Endothelial cell of coronary artery (primary cell): ENCODE measurements at places on chromosomes 6 and 20. TPM values are rescaled to one million over a fixed set of nuclear protein-coding genes. Genes with fewer than 3 reads are reported as not detected.

The DACT2 gene
- not detected in 2 replicates for total RNA-seq

The SIM1 gene
- total RNA-seq: under 0.01 TPM in 2 replicates

The ETV7 gene
- total RNA-seq: 0.27 and 0.47 TPM in 2 replicates

The SLC16A10 gene
- total RNA-seq: not detected in 2 replicates

The SYTL3 gene
- 0.99 and 2.6 TPM in 2 replicates for total RNA-seq

The RBM24 gene
- 0.85 and 3.3 TPM in 2 replicates for total RNA-seq

The C20orf144 gene
- total RNA-seq: 0.09 TPM in 2 replicates

The MLN gene
- not detected in 2 replicates for total RNA-seq

The GLP1R gene
- total RNA-seq: not detected in 2 replicates

The HLA-DQA1 gene
- not detected in 2 replicates for total RNA-seq

The PNPLA1 gene
- not detected in 2 replicates for total RNA-seq

The ALDH8A1 gene
- total RNA-seq: 0.18 and 0.38 TPM in 2 replicates

The KCNK16 gene
- total RNA-seq: not detected in 2 replicates

The CYP24A1 gene
- total RNA-seq: not detected in 2 replicates

The SPATA2 gene
- total RNA-seq: 0.99 and 1.6 TPM in 2 replicates

The LY6G6D gene
- not detected in 2 replicates for total RNA-seq

The PTK7 gene
- 15.3 and 24.6 TPM in 2 replicates for total RNA-seq

The ZNF831 gene
- not detected in 2 replicates for total RNA-seq

The TRAPPC3L gene
- 0.09 TPM in 2 replicates for total RNA-seq

The SMOC2 gene
- not detected in 2 replicates for total RNA-seq

The RTEL1 gene
- 10.0 and 13.1 TPM in 2 replicates for total RNA-seq

The SNAI1 gene
- 1.5 and 2.9 TPM in 2 replicates for total RNA-seq

The CMTR1 gene
- 26.6 and 32.4 TPM in 2 replicates for total RNA-seq

The ANKRD66 gene
- not detected in 2 replicates for total RNA-seq

The PKIB gene
- total RNA-seq: not detected in 2 replicates

The BCAS1 gene
- total RNA-seq: under 0.01 TPM in 1 of 2 replicates, not detected in the other

The DEFB132 gene
- not detected in 2 replicates for total RNA-seq

The ADGB gene
- not detected in 2 replicates for total RNA-seq

The PDE10A gene
- 12.5 and 21.6 TPM in 2 replicates for total RNA-seq

The TRIM31 gene
- not detected in 2 replicates for total RNA-seq

The IP6K3 gene
- total RNA-seq: not detected in 2 replicates

The FAM162B gene
- 0.09 and 0.19 TPM in 2 replicates for total RNA-seq

The MAP1LC3A gene
- total RNA-seq: 14.9 and 19.2 TPM in 2 replicates

The TFAP2C gene
- total RNA-seq: not detected in 2 replicates
